ENCODE measurements at places on chromosomes 5 and 9. TPM values are rescaled to one million over a fixed set of nuclear protein-coding genes. Genes with fewer than 3 reads are reported as not detected.

Gene TOR1A
- 27.1 TPM for total RNA-seq

Gene MLANA
- not detected for total RNA-seq

Gene FBP1
- not detected for total RNA-seq

Gene PCDHGC5
- total RNA-seq = 3.4 TPM

Gene PTGER4
- total RNA-seq = 20.6 TPM

Gene CYLC2
- not detected for total RNA-seq

Gene QRFP
- total RNA-seq = not detected

Gene IRX2
- total RNA-seq = 0.62 TPM

Gene IL9
- total RNA-seq = not detected

Gene AGXT2
- not detected for total RNA-seq

Gene FAM153A
- total RNA-seq = not detected

Gene PRRX2
- 32.8 TPM for total RNA-seq

Gene MRPL50
- 11.9 TPM for total RNA-seq

Gene TJP2
- total RNA-seq = 145 TPM

Gene HMMR
- total RNA-seq = 35.1 TPM

Gene CNOT8
- 40.4 TPM for total RNA-seq
